Gastrocnemius medialis (tissue), 4 donors: ENCODE measurements at places on chromosomes 16 and 17. TPM values are rescaled to one million over a fixed set of nuclear protein-coding genes. Genes with fewer than 3 reads are reported as not detected.

- H3K27ac ChIP-seq = no peak overlapping the region
- no peaks in the 10 kb centered on the region for H3K4me1 ChIP-seq
- no peak for DNase-seq
- no peaks in the 10 kb centered on the region for H3K36me3 ChIP-seq
- no peak overlapping the region for H3K4me3 ChIP-seq
Measured at GRCh38 chr16:63530208-63530607, 1494.0 kb upstream of the CDH8 start.

DNA sequence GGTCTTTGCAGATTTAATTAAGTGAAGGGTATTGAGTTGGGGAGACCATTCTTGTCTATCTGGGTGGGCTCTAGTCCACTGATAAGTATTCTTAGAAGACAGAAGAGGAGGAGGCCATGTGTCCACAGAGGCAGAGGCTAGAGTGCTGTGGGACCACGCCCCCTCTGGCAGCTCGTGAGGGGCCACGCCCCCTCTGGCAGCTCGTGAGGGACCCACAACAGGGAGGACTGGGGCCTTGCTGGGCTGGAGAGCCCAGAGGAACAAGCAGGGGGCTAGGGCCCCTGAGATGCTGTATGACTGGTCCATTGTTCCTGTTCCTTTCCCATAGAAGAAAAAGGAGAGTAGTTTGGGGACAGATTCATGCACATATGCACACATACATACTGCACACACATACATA is 106.8 kb downstream of the METRNL start:
- H3K36me3 ChIP-seq = no peaks in the 10 kb centered on the region
- no peak for DNase-seq
- H3K4me3 ChIP-seq = no peak overlapping the region
- H3K27ac ChIP-seq = no peak overlapping the region
- H3K27me3 ChIP-seq = peaks cover 11% of the 10 kb centered on the region
- no peaks in the 10 kb centered on the region for H3K4me1 ChIP-seq

DNA sequence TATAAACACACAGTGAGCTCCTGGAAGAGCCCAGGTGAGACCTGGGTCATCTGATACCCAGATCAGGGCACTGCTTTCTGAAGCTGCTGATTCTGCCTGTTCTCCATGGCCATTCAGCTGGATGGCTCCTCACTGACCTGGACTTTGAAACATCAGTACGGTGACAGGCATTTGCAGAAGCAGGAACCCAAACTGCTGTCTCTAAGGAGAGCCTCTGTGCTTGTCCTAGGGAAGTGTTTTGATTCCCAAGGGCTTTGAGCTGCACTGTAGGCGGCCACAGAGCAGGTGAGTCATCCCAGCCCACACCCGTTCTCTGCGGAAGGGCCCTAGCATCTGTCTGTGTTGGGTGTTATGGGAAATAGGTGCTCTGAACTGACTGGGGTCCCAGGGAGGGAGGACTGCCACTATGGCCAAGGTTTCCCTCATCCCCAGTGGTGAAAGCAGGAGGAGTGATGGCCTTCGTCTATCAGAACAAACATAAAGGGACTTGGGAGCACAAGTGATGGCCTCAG is 60.7 kb upstream of the ADCY9 start:
- no peak for DNase-seq
- H3K4me3 ChIP-seq = no peak overlapping the region
- no peaks in the 10 kb centered on the region for H3K4me1 ChIP-seq

DNA sequence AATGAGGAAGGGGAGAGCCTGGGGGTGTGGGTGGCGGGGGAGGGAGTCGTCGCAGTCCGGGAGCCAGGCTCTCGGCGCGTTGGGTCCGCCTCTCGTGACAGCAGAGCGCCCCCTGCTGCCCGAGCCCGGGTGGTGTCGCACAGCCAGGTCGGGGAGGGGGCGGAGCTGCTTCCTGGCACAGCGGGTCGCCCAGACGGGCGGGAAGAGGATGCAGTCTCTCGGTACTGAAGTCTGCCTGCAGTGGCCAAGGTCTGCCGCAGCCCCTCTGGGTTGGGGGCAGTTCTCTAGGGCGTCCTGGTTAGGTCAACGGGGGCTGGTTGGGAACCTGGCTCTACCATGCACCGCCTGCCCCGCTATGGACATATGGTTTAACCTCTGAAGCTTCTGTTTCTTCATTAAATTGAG is 38.2 kb upstream of the CCDC182 start:
- no peak overlapping the region for H3K27ac ChIP-seq
- H3K27me3 ChIP-seq = no peaks in the 10 kb centered on the region
- H3K4me3 ChIP-seq = peak overlapping the region; percentile 37
- peaks cover 13% of the 10 kb centered on the region for H3K4me1 ChIP-seq
- DNase-seq = peak; percentile 40

- H3K4me1 ChIP-seq = peaks cover 35% of the 10 kb centered on the region
- H3K27ac ChIP-seq = no peak overlapping the region
- no peaks in the 10 kb centered on the region for H3K36me3 ChIP-seq
Measured at GRCh38 chr16:649631-650030, 466 bp downstream of the WDR90 start.

DNA sequence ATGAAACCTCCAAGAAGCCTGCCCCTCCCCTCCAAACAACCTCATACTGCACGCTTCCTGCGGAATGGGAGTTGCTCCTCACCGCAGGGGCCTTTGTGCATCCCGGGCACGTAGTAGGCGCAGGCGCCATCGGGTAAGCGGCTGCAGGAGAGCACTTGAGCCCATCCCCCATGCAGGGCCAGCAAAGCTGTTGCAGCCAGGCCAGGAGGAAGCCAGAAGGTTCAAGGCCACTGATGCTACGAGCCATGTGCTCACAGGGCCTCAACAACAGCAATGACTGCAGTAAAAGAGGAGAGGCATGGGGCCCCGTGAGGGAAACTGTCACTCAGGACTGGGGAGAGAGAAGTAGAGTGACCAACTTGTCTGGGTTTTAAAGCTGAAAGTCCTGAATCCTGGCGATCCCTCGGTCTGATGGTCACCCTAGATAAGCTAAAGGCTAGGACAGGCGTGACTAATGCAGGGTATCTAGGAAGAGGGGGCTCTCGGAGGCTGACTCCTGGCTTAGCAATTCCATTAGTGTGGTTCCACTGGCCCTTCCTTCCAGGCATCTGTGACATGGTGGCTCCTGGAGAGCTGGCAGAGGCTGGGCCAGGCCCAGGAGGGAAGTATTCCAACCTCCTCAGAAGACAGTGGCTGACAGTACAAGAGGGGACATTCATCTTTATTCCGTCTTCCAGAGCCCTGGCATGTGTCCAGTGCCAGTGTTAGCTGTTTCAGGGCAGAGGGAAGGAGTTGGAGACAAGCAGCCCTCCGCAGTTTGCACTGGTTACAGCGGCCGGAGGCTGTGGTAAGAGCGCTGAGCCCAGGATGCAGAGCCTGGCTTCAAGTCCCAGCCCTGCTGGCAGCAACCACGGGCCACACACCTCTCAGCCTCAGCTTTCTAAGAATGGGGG is 20.8 kb downstream of the GOSR2 start:
- no peak overlapping the region for H3K27ac ChIP-seq
- no peaks in the 10 kb centered on the region for H3K27me3 ChIP-seq
- H3K4me1 ChIP-seq = peaks cover 11% of the 10 kb centered on the region
- no peak for DNase-seq
- peaks cover 2% of the 10 kb centered on the region for H3K36me3 ChIP-seq
- no peak overlapping the region for H3K4me3 ChIP-seq

GRCh38 chr17:34725725-34726124 is 146.3 kb downstream of the TMEM132E start:
- no peak overlapping the region for H3K27ac ChIP-seq
- H3K4me3 ChIP-seq = no peak overlapping the region
- H3K4me1 ChIP-seq = no peaks in the 10 kb centered on the region
- H3K36me3 ChIP-seq = no peaks in the 10 kb centered on the region
- H3K27me3 ChIP-seq = peaks cover 5% of the 10 kb centered on the region

The MAP2K6 gene
- total RNA-seq = 315 TPM

The DNAAF8 gene
- total RNA-seq = 0.70 TPM

The ADAM11 gene
- not detected for total RNA-seq

The KCNG4 gene
- not detected for total RNA-seq

The NOD2 gene
- 1.4 TPM for total RNA-seq

The REXO5 gene
- 0.52 TPM for total RNA-seq

The NPIPB9 gene
- total RNA-seq = not detected

The SOX8 gene
- 0.17 TPM for total RNA-seq

The ITGAX gene
- 0.22 TPM for total RNA-seq

The CCT6B gene
- 1.4 TPM for total RNA-seq

The NPB gene
- 1.4 TPM for total RNA-seq
